ENCODE measurements at places on chromosomes 4 and X. TPM values are rescaled to one million over a fixed set of nuclear protein-coding genes. Genes with fewer than 3 reads are reported as not detected.

DNA sequence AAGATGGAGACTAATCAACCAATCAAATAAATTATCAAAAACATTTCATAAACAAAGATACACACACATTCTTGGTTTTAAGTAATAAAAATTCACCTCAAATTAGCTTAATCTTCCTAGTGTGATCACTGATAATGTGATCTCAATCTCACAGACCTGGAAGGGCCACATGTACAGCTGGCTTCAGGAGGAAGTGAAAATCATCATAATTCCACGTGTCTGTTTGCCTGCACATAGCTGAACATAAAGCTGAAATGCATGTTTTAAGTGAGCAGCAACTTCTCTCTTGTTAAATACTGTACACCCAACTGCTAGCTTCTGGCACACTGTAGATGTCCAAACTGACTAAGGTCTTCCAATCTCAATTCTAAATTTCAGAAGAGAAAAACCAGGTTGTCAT is 53.8 kb downstream of the ARHGAP6 start:
- no peak for DNase-seq

DNA sequence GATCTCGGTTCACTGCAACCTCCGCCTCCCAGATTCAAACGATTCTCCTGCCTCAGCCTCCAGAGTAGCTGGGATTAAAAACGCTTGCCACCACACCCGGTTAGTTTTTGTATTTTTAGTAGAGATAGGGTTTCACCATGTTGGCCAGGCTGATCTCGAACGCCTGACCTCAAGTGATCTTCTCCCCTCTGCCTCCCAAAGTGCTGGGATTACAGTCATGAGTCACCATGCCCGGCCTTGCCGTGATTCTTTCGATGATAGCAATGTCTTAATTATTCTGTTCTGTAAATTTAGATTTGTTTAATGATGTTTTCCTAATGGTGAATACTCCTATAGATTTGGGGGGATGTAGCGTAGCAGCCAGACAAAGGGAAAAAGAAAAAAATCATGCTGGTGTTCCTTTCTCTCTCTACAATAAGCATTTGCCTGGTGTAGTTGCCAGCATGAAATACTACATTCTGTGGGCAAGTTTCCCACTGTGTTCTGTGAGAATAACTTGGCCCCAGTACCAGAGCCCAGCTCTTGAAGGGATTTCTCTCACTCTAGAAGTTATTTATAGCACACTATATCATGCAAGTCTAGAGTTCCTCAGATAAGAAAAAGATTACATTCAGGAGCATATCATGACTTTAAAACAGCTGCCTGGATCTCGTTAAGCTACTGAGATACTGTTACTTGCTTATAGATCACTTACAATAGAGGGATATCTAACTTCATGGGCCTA is 15.4 kb downstream of the NIPAL1 start:
- DNase-seq: no peak

MYOZ2 gene
- not detected for total RNA-seq

MAGEA1 gene
- not detected for total RNA-seq

USP17L17 gene
- total RNA-seq: not detected

MAGIX gene
- total RNA-seq: 7.6 TPM
